NCI-H2081 treated with DMSO at 0.1 percent for 48 hours (cell line): ENCODE measurements at places on chromosomes 5 and 9.

DNA sequence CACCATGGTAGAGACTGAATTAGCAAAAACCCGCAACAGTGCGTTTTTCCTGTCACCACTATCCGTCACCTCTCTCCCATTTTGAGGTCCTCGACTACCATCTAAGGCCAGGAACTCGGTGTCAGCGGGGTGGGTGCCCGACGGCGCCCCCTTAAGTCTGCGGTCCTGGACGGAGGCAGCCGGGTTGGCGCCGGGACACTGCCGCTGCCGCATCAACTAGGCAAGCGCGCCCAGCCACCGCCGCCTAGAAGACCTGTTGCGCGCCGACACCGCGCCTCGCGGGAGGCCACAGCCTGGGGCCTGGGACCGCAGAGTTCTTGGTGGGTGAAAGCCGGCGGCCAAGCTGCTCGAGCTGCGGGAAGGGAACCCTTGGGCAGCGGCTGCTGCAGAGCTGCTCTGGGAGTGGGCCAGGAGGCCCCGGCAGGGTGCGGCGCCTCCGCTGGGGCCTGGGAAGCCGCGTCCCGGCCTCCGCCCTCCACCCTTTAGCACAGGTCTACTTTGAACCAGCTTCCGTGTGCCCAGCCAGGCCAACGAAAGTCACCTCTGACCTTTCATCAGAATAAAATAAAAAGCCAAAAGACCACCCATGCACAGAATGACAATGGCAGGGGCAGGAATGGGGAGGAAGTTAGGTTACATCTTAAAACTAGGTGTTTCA lies 3.5 kb downstream of the FOXB2 start:
- DNase-seq: no peak

GRCh38 chr9:20209391-20210340 lies 412.6 kb downstream of the MLLT3 start:
- DNase-seq: no peak

DNA sequence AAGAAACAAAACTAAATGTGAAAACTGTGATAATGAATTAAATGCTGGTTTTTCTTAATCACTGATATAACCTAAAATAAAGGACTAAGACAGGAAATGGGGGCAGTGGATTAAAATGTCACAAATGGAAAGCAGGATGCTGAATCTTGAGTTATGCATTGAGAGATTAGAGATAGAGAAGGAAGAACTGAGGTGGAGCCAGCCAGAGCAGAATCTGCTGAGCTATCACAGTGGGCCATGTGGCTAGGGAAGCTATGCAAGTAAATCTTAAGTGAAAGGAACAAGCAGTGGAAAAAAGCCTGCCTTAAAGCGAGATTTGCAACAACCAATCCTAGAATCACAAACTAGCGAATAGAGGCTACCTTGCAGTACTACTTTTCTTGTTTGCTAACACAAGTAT lies 188.5 kb upstream of the RASA1 start:
- no peak for DNase-seq

GRCh38 chr9:101397746-101398067 lies 711 bp downstream of the MRPL50 start:
- no peak for DNase-seq

GRCh38 chr5:76379855-76380254 lies 23.2 kb upstream of the IQGAP2 start:
- DNase-seq: no peak

DNA sequence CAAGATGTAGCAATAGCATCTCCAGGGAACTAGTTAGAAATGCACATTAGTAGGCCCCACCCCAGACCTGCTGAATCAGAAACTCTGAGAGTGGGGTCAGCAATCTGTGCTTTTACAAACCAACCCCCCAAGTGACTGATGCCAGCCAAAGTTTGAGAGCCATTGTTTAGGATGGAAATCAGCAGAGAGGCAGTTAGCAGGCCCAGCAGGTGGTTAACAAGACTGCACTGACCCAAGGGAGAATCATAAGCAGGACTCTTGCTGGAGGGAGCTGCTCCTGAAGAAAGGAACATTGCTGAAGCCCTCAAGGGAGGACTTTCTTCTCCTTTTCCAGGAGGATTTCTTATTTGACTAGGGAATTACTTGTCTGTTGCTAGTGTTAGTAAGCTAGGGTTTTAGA lies 74.2 kb upstream of the SLC12A2 start:
- no peak for DNase-seq

GRCh38 chr5:109803854-109804253 lies 114.1 kb downstream of the MAN2A1 start:
- no peak for DNase-seq

GRCh38 chr5:1012313-1012841 lies 3.8 kb downstream of the NKD2 start:
- no peak for DNase-seq

DNA sequence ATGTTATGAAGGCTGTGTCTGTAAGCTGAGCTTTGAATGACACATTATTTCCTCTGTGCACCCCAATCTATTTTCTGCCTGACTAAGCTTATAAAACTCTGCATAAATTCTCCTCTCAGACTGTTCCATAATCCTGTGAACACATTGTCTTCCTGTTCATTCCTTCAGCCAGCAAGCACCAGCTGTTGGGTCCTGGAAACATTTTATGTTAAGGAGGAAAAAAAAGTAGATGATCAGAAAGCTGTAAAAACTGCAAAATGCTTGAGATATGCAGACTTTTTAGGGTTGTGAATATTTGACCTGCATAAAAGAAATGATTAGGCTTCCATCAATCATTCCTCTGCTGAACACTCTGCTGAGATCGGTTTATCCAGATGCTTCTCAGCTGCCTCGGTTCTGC lies 1246.0 kb upstream of the DMAC1 start:
- no peak for DNase-seq

GRCh38 chr9:114012126-114012525 lies 66.0 kb downstream of the AMBP start:
- no peak for DNase-seq

DNA sequence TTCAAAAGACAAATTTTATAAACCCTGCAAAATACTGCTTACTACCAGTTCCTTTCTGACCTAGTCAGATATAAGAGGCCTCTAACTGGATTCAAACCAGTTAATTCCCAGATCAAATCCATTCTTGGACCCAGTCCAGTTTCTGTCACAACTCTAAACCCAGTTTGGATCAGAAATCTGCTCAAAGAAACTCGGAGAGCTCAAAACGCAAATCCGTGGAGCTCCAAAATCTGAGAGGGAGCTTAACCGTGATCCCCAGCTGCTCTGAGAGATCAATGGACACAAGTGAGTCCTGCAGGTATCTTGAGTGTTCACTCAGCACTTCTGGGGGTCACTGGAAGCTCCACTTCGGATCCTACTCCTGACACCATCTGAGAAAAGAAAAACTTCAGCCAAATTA lies 348.1 kb upstream of the PTGER4 start:
- no peak for DNase-seq

- no peak for DNase-seq
Measured at GRCh38 chr5:53481887-53482716, 1.7 kb downstream of the FST start.

DNA sequence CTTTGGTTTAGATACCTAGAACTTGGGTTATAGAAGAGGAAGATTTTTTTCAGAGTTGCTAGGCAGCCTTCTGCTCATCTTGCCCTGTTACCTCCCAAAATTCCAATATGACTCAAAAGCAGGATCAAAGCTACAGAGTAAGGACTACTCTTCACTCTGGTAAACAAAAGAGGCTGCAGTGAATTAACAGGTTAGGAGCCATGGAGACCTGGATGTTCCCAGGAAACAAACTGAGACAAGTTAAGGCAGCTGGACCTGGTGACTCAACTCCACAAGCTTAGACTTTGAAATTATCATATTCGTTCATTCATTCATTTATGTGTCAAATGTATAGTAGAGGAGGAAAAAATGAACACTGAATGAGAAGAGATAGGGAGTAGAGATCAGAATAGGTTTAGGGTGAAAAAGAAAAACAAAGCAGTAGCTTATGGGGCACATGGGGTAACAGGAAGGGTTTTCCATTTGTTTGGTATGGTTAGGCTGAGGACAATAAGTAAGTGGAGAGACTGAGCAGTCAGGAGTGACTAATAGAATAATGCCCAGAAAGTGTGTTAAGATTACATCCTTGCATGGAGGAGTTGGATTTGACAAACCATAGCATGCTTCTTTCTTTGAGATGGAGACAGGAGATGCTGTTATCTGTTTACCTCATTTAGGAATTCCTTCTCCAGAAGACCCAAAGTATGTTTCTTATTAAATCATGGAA lies 464.0 kb upstream of the ZNF608 start:
- DNase-seq: no peak
